Endothelial cell of umbilical vein (primary cell): ENCODE measurements at places on chromosomes 16 and 17. TPM values are rescaled to one million over a fixed set of nuclear protein-coding genes. Genes with fewer than 3 reads are reported as not detected.
A peak's percentile ranks its signal among the peaks of the same experiment; 100 is the strongest.

DNA sequence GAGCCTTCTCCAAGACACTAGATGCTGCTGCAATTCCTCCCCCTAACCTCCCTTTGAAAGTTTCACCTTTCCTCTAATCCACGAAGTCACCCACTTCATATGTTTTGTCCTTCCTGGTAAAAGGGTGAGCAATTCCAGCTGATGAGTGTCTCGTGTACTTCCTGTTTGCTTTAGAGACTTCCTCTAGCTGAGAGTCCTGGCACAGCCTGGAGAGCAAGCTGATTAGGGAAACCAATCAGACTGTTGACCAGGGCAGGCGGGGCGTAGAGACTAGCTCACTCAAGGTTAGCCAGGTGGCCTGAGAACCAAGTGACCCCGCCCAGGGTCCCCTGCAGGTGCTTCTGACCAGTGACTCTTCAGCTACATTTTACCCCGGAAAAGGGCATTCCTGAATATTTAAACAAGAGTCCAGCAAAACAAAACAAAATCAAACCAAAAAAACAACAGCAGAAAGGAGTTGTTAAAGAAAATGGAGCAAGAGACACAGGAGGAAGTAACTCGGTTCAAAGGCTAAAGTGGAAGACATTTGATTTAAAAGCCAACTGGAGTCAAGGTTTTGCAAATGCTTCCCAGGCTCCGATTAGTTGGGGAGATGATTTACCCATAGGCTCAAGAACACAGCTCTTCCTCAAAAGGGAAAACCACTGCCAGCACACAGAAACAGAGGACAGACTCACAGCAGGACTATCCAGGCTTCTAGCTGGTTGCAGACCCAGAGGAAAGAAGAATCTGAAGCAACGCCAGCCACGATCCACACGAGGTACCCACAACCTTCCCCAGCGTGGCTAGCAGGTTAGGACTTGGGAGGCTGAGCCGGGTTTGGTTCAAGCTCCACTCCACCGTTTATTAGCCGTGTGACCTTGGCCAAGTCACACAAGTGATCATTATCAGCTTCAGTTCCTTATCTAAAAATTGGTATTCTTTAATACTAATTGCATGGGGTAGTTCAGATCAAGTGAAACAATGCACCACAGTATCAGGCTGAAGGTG, 13.4 kb downstream of the HSPB9 start:
- no peaks in the 10 kb centered on the region for H3K36me3 ChIP-seq
- peak; percentile 90 for DNase-seq
- H3K4me3 ChIP-seq = no peak overlapping the region
- H3K27ac ChIP-seq = peak overlapping the region; percentile 45

DNA sequence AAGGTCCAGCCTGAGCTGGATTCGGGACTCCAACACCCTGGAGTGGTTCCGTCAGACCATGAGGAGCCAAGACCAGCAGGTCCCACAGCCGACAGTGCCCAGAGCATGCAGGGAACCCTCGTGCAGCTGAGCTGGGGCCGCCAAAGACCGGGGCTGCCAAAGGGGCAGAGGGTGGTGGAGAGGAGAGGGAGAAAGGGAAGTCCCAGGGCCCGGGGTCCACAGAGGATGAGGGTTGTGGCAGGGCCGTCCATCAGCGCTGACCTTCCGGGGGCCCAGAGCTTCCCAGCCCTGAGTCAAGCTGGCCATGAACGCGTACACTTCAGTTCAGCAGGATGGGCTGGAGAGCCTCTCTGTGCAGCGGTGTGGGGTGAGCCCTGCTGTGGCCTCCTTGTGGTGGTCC, 6.7 kb upstream of the CAPN15 start:
- no peak for DNase-seq
- H3K27ac ChIP-seq = no peak overlapping the region
- H3K4me3 ChIP-seq = no peak overlapping the region

DNA sequence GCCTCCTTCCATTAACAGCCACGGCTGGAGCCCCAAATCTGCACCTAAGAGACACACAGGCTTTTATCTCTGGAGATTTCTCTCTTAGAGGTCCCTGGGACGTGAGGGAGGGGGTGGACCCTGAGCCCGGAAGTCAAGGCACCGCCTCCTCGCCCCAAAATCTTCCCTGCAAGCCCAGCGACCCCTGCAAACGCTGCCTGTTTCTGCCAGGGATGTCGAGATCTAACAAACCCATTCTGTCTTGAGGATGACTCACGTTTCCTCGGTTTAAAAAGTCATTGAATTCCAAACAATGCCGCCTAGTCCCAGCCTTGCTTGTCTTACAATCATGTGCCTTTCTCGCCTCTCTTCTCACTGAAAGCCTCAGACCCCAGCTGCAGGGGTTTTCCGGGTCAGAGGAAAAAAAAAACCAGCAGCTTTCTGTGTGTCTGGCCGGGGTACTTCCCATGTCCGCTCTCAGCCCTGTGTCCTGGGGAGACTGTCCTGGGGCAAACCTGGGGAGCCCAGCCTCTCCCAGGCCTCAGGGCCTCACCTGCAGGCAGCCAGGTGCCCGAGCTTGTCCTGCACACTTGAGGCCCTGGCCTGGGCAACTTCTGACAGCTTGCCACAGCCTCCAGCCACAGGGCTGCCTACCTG, 15.4 kb downstream of the ARL2BP start:
- H3K27me3 ChIP-seq = no peaks in the 10 kb centered on the region
- no peak overlapping the region for H3K4me3 ChIP-seq
- H3K36me3 ChIP-seq = no peaks in the 10 kb centered on the region
- DNase-seq = peak; percentile 98
- H3K4me1 ChIP-seq = peaks cover 23% of the 10 kb centered on the region
- H3K27ac ChIP-seq = peak overlapping the region; percentile 92

DNA sequence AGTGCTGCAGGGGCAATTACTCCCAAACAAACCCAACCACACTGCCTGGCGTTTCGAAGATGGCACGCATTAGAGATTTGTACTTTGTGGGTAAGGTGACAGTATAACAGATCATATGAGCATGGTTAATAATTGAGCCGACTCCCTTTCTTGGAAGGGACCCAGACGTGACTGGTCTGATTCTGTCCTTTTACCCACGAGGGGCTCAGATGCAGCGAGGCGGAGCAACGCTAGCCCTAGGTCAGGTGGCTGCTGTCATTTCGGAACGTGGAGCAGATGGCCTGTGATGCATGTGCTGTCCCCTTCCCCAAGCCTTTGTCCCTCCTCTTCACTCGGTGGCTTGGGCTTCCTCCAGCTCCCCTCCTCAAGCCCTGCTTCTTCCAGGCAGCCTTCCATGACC, 84.2 kb downstream of the SNX29 start:
- H3K4me1 ChIP-seq = peaks cover 6% of the 10 kb centered on the region
- no peaks in the 10 kb centered on the region for H3K27me3 ChIP-seq
- no peak overlapping the region for H3K27ac ChIP-seq
- no peak for DNase-seq

GRCh38 chr17:30780343-30780742, 44.1 kb downstream of the CRLF3 start:
- no peaks in the 10 kb centered on the region for H3K4me1 ChIP-seq
- H3K27me3 ChIP-seq = no peaks in the 10 kb centered on the region
- no peak overlapping the region for H3K27ac ChIP-seq

GRCh38 chr17:1005361-1005946, 8.5 kb downstream of the TIMM22 start:
- peak overlapping the region; percentile 75 for H3K27ac ChIP-seq
- H3K36me3 ChIP-seq = peaks cover 19% of the 10 kb centered on the region
- no peak overlapping the region for H3K4me3 ChIP-seq
- H3K4me1 ChIP-seq = peaks cover 62% of the 10 kb centered on the region
- DNase-seq = peak; percentile 93

DNA sequence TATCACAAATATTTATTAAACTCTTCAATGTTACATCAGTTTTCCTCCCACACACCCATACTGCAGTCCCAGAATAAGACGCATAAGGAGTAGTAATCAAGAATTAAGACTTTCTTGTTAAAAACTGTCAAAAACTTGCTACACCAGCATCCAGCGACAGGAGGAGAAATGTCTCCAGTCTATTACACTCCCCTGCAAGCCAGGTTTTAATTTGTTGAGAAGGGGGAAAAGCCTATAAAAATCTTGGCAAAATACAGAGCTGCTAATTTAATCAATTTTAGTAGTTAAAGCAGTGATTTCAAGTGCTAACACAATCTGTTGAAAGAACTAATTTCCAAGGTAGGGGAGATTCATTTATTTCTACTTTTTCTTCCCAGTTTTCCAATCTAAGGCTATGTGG, 102.0 kb upstream of the MED13 start:
- H3K27me3 ChIP-seq = no peaks in the 10 kb centered on the region
- no peaks in the 10 kb centered on the region for H3K4me1 ChIP-seq
- no peaks in the 10 kb centered on the region for H3K36me3 ChIP-seq
- DNase-seq = no peak

DNA sequence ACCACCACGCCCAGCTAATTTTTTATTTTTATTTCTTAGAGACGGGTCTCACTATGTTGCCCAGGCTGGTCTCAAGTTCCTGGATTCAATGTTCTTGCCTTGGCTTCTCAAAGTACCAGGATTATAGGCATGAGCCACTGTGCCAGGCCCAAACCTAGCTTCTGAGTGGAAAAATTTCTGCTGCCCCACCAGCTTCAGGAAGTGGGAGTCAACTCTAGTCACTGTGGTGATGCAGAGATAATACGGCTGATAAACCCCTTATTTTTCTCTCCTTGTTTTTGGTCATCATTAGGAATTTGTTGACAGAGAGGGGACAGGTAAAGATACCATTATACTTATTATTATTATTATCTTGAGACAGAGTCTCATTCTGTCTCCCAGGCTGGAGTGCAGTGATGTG, 27.8 kb upstream of the PHOSPHO1 start:
- H3K36me3 ChIP-seq = no peaks in the 10 kb centered on the region
- DNase-seq = no peak
- H3K4me3 ChIP-seq = no peak overlapping the region
- H3K27ac ChIP-seq = no peak overlapping the region

CHRNE gene
- total RNA-seq = 0.76 and 0.84 TPM in 2 replicates

DNA sequence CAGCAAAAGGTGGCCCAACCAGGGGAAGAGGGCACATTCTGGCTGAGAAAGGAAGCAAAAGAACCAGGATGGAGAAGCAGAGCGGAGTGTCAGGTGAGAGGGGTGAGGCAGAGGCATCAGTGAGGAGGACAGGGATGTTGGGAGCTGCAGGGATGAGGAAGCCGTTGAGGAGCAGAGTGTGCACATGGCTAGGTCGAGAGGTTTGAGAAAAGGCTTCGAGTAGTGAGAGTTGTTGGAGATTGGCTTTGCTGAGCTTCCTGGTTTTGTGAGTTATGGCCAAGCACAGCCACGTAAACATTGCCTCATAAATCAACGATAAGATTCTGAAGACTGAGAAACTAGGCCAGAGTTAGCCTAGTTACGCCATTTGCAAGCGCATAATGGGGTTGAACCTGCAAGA, 26.9 kb downstream of the DNAH2 start:
- H3K27me3 ChIP-seq = peaks cover 4% of the 10 kb centered on the region
- no peaks in the 10 kb centered on the region for H3K36me3 ChIP-seq
- no peak overlapping the region for H3K4me3 ChIP-seq
- DNase-seq = peak; percentile 23

DNA sequence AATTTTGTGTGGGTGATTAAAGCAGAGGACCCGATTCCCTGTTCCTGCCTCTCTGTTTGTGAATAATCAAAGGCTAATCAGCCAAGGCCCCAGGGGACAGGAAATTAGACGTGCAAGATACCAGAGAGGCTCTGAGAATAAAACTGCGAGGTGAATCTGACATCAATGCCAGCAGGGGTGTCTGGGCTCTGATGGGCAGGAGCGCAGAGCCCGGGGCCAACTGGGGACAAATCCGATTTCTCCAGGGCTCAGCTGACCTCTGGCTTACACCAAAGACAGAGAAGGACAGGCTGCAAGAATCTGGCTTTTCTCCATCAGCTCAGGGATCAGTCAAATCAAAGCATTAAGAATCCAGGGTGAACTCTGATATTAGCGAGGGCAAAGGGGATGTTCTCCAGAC, 174.3 kb downstream of the XYLT1 start:
- no peaks in the 10 kb centered on the region for H3K27me3 ChIP-seq
- no peaks in the 10 kb centered on the region for H3K36me3 ChIP-seq
- H3K4me1 ChIP-seq = no peaks in the 10 kb centered on the region
- H3K27ac ChIP-seq = no peak overlapping the region
- no peak overlapping the region for H3K4me3 ChIP-seq

DNA sequence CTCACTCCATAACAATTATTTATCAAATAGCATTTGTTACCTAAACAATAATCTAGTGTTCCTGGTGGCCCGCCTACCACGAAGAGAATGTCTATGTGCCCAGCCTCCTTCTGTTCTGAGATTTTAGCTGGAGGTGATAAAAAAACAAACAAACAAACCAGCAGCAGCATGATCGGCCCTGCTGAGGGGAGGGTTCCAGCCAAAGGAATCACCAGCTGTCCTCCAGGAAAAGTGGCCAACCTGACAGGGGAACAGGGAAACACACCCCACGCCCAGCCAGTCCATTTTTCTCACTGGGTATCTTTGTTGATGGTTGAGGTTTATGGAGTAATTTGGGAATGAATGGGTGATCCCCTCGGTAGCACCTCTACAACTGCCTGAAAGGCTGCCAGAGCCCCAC, 203.0 kb upstream of the DYNLRB2 start:
- H3K27me3 ChIP-seq = no peaks in the 10 kb centered on the region
- DNase-seq = no peak
- no peak overlapping the region for H3K4me3 ChIP-seq
- no peak overlapping the region for H3K27ac ChIP-seq

SPDYE4 gene
- total RNA-seq = not detected in 2 replicates

DNA sequence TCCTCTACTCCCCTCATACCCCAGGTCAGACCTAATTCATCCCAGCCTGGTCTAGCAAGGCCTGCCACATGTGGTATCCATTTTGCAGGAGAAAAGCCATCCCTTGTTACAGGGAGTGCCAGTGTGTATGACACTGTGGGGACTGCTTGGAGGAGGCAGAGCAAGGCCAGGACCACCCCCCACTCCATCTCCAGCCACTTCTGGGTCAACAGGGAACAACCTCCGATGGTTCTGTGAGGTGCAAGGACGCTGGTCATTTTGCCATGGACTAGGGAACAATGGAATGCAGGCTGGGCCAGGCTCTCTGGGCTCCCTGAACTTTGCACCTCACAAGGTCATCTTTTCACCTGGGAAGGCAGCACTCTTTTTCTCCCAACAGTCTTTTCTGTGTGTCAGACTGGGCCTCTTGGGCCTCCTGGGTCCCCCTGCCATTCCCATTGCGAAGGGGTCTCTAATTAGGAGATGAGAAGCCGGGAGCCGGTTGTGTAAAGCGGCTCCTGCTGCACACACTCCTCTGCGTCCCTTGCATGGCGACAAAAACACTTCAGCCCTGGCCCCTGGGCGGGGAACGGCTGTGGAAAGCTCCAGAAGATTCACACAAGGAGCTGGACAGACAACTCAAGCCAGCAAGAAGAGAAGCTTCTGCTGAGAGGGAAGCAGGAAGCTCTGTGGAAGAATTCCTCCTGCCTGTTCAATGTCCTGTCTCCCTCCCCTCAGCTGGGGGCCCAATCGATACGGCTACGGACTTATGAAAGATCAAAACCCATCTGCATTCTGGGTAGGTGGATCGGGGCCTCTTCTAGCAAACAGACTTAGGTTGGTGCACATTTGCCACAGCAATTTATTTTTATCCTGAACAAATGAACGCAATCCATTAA, 38.5 kb upstream of the MTSS2 start:
- no peak overlapping the region for H3K4me3 ChIP-seq
- DNase-seq = no peak
- H3K36me3 ChIP-seq = peaks cover 10% of the 10 kb centered on the region

DNA sequence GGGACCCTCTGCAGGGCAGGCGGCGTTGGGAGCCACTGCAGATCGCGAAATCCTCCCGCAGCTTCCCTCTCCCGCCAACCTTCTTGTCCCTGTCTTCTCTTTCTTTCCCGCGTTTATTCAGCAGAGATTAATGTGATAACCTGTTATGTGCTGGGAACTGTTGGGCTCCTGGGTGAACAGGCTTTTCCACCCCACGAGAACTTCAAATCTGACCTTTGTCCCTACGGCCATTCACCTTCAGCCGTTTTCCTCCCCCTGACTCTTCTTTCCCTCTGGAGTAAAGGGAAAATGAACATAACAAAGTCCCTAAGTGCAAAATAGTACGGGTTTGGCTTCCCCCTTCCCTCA, 15.2 kb upstream of the KPNA2 start:
- no peaks in the 10 kb centered on the region for H3K27me3 ChIP-seq
- peaks cover 7% of the 10 kb centered on the region for H3K4me1 ChIP-seq
- H3K27ac ChIP-seq = peak overlapping the region; percentile 25
